G401 (cell line): ENCODE measurements at places on chromosomes 12 and 14. TPM values are rescaled to one million over a fixed set of nuclear protein-coding genes. Genes with fewer than 3 reads are reported as not detected.

DNA sequence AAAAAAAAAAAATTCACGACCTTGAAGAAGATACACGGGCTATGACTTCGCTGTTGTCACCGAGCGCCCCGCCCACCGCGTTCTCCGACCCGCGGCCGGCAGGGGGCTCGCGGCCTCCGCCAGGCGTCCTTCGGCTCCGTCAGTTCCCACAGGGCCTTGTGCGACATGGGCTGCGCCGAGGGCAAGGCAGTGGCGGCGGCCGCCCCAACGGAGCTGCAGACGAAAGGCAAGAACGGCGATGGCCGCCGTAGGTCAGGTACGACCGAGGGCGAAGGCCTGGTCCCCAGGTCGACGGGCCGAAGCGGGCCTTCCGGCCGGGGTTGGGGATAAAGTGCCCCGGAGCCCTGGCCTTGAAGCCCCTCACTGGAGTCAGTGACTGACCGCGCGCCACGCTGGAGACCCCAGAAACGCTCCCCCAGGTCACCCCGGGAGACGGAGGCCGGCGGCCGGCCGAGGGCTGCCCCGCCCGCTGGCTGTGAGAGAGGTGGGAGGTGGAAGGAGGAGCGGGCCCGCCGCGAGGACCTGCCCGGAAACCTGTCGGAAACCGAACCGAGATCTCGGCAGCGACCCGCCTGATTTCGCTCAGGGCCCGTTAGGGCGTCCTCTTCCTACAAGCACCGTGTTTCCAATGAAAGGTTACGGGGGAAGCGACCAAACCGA is at the start of gene TXNRD1:
Gene TXNRD1 (plus strand): TSS at position 142 of the 660 bp plus-strand sequence. CDS start 24 bp downstream, at position 166.
- DNase-seq, result peak; percentile 43

DNA sequence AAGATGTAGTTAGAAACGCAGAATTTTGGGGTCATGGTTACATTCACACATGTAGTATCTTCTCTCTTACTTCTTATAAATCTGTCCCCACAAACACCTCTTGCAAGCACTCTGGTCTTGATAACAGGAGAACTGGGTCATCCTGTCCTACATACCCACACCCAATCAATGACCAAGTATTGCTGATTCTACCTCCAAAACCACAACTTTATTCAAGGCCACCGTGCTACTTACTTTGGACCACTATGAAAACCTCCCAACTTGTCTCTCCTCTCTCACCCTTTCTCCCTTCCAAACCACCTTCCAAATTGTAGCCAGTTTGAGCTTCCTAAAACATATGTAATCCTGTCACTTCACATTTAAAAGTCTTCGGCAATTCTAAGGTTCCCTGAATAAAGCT is 5.4 kb downstream of the SERPINA11 start:
- no peak for DNase-seq

DNA sequence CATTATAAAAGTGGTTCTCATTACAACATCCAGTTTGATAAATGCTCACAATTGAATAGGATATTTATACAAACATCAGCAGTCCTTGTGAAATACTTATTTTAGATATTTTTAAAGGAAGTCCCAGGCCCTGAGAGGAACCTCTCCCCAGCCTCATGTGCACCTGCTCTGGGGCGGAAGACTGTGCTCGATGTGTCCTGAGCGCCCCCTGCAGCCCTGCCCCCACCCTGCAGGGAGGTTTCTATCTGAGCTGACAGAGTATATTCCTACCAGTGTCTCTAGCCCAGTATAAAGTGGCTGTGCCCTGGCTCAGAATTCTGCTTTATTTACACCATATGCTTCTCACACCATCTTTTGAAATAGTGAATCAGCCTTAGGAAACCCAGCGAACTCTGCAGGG is 1349.1 kb downstream of the TMEM121 start:
- no peak for DNase-seq

DNA sequence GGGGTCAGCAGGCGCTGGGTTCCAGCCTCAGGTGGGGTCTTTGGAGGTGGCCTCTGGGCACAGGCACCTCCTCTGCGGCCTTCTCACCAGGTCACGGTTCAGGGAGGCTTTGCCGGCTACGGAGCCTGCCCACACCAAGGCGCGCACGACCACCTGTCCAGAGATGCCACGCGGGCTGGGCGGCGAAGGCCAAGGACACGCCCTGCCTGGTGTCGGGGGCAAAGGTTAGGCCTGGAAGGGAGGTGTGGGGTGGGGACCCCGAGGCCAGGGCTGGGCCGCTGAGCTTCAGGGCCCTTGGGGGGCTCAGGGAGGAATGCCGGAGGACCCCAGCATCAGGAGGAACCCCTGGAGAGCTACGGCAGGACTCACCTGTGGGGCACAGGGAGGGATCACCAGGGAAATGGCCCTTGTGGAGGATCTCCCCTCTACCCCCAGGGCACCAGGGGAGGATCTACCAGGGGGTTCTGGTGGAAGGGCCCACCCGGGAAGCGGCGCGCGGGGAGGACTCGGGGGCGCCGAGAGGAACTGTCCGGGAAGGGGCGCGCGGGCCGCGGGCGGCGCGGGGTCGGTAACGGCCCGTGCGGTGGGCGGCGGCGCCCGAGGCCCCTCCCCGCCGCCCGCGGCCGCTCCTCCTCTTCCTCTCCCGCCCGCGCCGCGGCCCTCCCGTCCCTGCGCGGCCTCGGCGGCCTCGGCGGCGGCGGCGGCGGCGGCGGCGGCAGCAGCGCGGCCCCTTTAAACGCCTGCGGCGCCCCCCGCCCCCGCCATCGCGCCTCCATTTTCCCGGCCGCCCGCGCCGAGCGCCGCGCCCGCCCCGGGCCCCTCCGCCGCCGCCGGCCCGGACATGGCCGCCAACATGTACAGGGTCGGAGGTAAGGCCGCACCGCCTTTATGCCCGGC is at the start of gene MTA1:
Gene MTA1 (plus strand): TSS at position 633 of the 897 bp plus-strand sequence. CDS start 209 bp downstream, at position 842.
- DNase-seq, result peak; percentile 40

DNA sequence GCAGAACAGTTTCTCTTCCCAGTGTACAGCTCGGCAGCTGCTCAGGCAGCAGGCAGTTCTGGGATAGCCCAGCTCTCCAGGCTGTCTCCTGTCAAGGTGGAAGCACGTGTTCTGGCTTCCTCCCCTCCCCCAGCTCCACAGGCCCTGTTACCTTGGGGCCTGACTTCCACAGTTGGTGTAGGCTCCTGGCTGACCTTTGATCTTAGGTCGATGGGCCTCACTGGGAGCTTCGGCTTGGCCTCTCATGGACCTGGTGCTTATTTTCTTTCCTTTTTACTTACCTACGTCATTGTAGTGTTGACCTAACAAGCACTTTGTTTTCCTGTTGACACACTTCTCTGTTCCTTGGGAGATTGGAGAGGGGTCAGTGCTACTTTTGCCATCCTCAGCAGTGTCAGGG is 17.0 kb downstream of the DLST start:
- DNase-seq, result no peak

DNA sequence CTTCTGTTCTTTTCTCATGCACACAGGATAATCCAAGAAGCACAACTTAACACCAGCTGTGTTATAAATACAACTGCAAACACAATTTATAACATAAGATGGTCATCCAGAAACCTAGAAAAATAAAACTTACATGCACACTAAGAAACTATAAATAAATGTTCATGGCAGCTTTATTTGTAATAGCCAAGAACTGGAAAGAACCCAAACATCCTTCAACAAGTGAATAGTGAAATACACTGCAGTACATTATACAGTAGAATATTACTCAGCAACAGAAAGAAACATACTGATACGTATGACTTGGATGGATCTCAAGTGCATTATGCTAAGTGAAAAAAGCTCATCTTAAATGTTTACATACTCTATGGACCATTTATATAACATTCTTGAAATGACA is 132.7 kb downstream of the SPTSSA start:
- DNase-seq, result no peak

DNA sequence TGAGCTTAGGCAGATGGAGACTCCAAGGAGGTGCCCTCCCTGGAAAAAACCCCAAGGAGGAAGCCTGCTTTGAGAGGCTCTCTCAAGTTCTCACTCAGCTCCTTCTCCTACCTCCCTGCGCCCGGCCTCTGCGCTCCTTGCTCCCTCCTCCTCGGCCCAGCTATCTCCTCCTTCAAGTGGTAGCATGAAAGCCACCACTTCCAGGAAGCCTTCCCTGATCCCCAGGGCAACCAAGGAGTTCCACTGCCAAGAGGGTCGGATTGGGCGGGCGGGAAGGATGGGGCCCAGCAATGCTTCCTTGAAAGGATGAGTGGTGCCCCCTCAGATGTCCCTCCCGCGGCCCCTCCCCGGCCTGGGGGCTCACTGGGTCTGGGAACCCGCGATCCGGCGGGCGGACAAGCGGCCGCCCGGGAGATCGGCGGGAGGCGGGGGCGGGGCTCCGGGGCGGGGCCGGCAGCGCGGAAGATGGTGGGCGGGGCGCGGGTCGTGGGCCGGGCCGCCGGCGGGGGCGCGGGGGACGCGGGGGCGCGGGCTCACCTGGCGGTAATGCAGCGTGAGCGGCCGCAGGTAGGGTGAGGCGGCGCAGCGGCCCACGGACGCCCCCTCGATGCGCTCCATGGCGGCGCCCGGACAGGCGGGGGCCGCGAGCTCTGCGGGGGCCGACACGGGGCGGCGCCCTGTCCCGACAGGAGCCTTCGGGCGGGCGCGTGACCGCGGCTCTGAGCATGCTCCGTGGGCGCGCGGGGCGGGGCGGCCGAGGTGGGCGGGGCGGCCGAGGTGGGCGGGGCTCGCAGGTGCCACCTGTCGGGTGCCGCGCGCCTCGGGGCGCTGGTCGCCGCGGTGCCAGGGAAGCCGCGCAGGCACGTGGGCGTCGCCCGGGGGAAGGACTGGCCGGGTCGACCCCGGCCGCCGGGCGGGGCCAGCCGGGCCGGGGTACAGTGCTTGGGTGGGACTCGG is at the start of gene NUDT14:
Gene NUDT14 (minus strand): TSS at position 721 of the 957 bp plus-strand sequence. CDS start 103 bp downstream, at position 618.
- DNase-seq, result no peak

DNA sequence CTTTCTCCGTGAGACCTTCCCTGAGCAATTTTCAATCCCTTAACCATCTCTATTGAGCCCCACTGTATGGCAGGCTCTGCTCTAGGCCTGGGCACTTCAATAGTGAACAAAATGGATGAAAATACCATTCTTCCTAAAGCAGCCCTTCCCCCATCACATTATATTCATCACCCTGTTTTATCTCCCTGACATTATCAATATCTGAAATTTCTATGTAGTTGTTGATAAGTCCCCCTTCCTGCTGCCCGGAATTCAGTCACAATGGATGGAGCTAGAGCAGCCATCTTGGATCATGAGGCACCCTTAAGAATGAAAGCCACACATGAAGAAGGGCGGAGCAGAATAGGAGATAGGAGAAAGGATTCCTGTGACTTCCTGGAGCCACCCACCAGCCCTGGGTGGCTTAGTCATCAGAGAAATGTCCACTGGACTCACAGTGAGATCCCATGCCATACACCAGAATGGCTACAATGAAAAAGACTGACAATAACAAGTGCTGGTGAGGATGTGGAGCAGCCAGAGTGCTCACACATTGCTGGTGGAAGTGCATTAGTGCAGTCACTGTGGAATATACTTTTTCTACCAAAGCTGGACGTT is 33.9 kb downstream of the SCARB1 start:
- no peak for DNase-seq

The SERPINA12 gene
- not detected in 2 replicates for total RNA-seq

The MMP14 gene
- 294 and 298 TPM in 2 replicates for total RNA-seq

The AMDHD1 gene
- 0.27 and 0.62 TPM in 2 replicates for total RNA-seq

The OTOGL gene
- total RNA-seq, result not detected in 2 replicates
